Liver (tissue), 10 donors: ENCODE measurements at places on chromosomes 2 and 18.

DNA sequence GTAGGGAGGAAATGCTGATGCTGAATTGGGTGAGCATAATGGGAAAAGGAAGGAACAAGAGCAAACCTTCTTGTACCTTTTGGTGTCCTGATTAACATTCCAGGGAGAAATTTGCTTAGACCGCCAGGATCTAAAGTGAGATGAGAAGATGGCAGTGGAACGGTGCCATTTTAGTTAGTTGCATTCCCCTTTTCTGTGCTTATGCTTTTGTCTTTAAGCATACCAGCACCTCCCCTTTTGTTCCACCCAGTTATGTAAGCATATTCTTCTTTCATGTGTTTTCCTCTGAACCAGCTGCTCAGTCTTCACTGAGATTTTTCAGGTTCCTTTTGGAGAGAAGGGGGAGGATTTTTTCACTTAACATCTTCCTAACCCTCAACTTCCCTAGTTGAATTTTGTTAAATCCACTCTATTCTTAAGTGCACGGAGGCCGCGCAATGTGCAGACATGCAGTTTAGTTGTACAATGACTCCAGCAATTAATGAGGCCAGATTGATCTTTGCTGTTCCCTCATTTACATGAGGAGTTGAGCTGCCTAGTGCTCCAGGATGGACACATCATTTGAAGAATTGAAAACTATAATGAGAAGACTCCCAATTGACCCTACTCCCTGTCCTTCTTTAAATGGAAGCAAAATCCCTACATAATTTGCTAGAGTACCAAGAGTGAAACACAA lies 73.9 kb downstream of the MAP4K4 start:
- no peak for DNase-seq

GRCh38 chr2:24046930-24047702 lies at the start of gene WDCP:
Gene WDCP (minus strand): TSS chr2:24047391. CDS start chr2:24039494, 7,897 bp downstream.
- peak; percentile 88 for DNase-seq

DNA sequence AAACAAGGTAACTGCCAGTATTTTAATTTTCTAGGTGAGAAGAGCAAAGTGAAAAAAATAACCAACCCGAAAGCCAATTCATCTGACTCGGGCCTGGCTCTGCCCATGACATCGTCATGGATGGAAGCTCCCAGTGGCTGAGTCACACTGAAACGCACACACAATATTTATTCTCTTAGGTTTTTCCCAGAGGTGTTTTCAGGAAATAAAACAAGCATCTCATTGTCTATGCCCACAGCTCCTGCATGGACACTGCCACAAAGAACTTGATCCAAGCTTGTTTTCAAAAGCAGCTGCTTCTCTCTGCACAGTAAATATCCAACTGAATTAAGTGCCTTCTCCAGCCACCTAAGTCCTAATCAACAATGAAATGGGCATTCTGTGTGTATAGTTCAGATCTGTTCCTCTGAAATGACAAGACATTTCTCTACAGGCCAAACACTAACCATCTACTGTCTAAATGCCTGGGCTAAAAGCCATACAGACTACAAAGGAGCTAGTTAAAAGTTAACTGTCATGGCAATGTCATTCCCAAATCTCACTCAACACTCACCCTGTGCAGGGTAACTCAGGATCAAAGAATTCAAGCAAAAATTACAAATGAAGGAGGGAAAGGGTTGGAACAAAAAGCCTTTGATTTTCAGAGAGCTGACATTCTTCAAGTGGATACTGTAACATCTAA lies 62.9 kb downstream of the RPL31 start:
- no peak for DNase-seq

DNA sequence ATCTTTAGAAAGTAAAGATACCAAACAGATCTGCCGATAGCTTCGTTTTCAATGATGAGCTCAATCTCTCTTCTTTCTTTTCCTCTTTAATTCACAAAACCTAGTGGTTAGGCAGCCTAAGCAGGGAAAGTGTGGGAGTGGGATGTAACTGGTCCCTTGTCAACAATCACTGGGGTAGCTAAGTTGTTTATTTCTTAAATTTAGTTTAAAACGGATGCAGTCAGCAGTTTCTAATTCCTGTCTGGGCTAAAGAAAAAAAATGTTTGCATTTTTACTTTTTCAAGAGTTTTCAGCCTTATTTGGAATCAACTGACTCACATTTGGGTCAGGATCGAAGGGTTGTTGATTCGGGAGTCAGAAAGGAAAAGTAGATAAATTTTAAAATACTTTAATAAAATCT lies 137.7 kb upstream of the TACR1 start:
- DNase-seq = no peak

GRCh38 chr2:98455494-98455976 lies 10.9 kb downstream of the INPP4A start:
- no peak for DNase-seq

DNA sequence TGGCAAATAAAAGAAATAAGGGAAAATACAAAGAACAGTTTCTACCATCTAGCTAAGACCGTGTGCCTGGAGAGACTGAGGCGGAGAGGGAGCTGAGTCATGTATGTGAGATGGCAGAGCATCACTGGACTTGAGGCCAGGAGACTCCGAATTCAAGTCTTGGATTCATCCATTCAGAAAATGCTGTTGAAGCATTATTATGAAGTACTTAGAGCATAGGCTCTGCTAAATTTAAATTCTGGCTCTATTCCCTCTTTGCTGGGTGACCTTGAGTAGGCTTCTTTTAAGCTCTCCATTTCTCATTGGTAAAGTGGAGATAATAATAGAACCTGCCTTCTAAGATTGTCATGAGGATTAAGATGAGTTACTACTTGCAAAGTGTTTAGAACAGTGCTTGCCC lies 34.7 kb downstream of the NPHP1 start:
- no peak for DNase-seq

DNA sequence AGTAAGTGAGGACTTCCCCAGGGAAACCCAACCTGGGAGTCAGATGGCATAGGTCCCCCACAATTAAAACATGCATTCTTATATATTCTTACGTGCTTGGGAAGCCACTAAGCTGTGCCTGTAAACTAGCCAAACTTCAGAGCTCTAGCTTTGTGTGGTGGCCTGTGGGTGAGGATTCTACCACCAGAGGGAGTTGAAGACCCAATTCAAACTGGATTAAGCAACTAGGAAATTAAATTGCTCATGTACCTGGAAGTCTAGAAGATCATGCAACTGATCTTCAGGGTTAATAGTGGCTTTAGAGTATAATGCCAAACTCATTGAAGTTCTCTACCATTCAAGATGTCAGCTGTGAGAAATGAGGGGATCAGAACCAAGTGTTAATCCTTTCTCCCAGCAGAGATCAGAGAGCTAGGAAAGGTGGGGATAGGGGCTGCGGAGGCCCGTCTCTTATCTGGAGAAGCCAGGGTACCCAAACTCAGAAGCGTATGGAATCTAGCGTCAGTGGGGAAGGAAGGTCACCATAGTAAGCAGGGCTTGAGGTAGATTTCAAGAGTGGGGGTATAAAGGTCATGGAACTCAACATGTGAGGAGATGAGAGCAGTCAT lies 53.2 kb upstream of the CCDC85A start:
- DNase-seq = no peak

GRCh38 chr18:54173980-54174630 lies 50.4 kb downstream of the MBD2 start:
- no peak for DNase-seq

GRCh38 chr2:182921234-182921633 lies 54.8 kb upstream of the FRZB start:
- no peak for DNase-seq

DNA sequence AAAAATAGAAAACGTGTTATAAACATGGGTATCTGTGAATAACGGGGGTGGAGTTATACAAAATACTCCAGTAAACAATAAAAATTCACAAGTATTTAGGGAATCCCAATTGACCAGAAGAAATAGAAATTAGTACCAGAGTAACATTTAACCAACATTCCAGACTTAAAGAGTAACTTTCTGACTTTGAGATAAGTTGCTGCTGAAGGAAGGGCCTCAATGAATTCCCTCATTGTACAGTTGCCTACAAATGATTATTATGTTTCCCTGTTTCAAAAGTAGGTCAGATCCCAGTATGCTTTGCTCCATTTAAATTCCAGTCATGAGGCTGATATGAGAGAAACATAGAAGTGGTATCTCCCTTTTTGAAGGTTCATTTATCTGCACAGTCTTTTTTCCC lies 88.3 kb upstream of the KCNH7 start:
- no peak for DNase-seq

DNA sequence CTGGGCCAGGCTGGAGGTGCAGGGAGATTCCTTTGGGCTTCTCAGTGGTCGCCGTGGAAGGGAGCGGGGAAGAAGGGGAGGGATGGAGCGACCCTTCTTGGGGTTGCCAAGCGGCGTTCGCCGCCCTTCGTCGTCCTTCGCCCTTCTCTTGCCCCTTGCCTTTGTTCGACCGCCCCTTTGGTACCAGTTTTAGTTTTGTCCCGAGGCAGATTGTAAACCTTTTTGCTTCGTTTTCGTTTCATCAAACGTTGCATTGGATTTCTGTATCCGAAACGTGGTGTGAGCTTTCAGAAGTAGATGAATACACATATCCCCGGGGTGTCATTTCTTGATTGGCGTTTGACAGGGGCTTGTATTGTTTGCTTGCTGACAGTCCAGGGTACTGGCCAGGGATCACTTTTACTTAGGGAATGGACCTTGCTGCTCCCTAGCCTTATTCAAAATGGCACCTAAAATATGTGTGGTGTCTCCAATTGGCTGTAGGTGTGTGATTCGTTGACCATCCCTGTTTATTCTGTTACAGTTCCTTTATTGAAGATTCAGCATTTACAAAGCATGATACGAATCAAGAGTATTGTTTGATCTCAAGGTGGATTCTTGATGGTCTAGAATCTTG lies 788 bp downstream of the USP14 start:
- no peak for DNase-seq

GRCh38 chr18:65487569-65487968 lies 263.2 kb upstream of the CDH7 start:
- DNase-seq = no peak

GRCh38 chr2:238700506-238701340 lies 147.2 kb upstream of the TWIST2 start:
- no peak for DNase-seq

GRCh38 chr18:79366177-79367094 lies 29.3 kb upstream of the NFATC1 start:
- peak; percentile 20 for DNase-seq

GRCh38 chr2:145759228-145759915 lies 1239.5 kb upstream of the ZEB2 start:
- no peak for DNase-seq

GRCh38 chr2:158805936-158806335 lies 10.8 kb downstream of the DAPL1 start:
- DNase-seq = no peak

GRCh38 chr2:56380861-56381260 lies 197.1 kb downstream of the CCDC85A start:
- no peak for DNase-seq

DNA sequence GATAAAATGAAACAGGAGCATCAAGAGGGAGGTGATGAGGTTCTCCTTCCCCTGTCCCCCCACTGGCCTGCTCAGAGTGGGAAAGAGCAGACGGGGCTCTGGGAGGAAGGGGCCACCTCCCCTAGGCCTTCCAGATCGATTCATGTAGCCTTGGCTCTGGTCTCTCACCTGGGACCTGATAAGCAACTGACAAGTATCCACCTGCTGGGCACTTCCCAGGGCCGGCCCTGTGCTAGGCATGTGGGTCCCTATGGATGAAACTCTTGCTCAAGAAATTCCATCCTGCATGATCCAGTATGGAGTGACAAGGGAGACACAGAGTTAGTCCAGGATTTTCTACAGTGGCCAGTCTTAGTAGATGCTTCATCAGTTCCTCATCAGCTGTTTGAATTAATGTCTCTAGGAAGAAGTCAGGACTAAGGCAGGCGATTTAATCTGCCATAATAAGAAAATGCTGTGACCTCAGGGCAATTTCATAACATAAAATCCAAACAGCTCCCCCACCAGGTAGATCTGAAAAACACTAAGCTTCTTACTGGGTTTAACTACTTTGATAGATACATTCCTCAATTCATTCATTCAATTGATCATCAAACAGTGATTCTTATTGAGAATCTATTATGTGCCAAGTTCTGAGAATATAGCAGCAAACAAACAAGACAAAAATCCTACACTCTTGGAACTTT lies 44.7 kb upstream of the ZFP36L2 start:
- DNase-seq = no peak

DNA sequence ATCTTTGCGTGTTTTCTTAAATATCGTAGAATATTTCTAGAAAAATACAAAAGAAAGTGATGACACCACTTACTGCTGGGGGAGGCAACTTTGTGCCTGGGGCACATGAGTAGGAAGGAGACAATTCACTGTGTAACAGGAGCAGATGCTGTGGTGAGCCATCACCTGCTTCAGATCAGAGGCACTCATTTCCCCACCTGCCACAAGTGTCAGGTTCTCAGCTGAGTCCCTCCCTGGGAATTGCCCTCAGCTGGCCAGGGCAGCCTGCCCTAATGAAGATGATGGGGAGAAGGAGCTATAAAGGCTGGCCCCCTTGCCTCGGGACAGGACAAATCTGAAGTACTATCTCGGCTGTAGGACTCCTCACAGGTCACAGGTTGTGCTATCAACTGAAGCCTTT lies 322.8 kb downstream of the STK39 start:
- no peak for DNase-seq

GRCh38 chr2:65059071-65059470 lies 2.9 kb downstream of the CEP68 start:
- DNase-seq = no peak

GRCh38 chr2:10171006-10171800 lies 48.7 kb downstream of the RRM2 start:
- DNase-seq = no peak

GRCh38 chr2:191386938-191387536 lies 141.8 kb downstream of the MYO1B start:
- DNase-seq = no peak

GRCh38 chr2:183035954-183036669 lies 2.1 kb downstream of the NCKAP1 start:
- DNase-seq = no peak

GRCh38 chr2:204027091-204027490 lies 90.5 kb downstream of the ICOS start:
- no peak for DNase-seq

DNA sequence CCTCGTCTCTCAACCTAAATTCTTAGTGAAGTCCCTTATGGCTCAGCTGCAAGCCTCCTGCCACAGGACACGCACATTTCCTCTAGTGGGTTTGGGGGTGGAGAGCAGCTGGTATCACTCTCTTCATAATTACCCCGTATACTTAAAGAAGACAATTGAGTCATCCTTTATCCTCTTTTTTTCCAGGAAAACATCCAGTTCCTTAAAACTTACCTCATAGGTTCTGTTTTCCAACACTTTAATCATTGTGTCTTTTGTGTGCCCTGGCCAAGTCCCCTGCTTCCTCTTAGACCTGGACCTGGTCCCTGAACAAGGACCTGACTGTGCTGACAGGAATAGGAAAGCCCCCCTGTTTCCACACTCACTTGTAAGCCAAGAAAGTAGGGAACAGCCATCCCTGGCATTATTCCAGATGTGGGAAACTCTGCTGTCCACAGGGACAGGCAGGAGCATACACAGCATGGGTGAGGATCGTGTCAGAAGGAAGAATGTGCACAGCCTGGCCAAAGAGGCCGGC lies 42.3 kb upstream of the MYO1B start:
- DNase-seq = no peak
